Hematopoietic multipotent progenitor cell treated with erythropoietin and hydrocortisone succinate and interleukin-3 and kit ligand, for 6 days (in vitro differentiated cells): ENCODE measurements at places on chromosomes 7 and 10.

DNA sequence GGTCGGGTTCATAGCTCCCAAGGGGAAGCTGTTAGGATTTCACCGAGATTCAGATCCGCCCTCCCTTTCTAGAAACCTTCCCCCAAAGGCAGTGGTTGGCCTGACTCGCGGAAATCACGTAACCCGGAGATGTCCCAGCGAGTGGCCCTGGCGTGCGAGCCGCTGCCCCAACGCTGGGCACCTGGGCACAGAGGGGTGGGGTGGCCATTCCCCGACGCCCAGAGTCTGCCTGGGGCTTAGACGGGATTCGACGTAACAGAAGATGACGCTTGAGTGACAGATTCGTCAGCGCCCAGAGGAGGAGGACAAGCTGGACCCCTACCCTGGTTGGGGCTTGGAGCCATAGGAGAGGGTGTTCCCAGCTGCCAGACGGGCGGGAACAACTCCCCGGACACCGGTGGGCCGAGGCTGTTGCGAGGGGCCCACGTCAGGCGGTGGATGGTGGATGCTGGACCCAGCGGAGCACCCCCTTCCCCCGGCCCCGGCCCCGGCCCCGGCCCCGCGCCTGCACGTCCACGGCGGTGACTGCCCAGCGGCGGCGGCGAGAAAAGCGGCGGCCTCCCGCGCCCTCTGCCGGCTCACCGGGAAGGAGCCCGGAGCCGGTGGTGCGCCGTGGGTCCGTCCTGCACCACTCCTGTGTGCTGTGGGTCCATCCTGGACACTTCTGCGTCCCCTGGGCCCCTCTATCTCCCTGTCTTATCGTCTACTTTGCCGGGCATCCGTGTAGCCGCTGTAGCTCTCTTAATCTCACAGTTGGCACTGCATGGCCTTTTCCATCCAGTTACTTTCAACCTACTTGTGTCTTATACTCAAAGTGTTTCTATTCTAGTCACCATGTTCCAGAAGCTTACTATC is 35.4 kb upstream of the KNDC1 start:
- peak; percentile 32 for DNase-seq

DNA sequence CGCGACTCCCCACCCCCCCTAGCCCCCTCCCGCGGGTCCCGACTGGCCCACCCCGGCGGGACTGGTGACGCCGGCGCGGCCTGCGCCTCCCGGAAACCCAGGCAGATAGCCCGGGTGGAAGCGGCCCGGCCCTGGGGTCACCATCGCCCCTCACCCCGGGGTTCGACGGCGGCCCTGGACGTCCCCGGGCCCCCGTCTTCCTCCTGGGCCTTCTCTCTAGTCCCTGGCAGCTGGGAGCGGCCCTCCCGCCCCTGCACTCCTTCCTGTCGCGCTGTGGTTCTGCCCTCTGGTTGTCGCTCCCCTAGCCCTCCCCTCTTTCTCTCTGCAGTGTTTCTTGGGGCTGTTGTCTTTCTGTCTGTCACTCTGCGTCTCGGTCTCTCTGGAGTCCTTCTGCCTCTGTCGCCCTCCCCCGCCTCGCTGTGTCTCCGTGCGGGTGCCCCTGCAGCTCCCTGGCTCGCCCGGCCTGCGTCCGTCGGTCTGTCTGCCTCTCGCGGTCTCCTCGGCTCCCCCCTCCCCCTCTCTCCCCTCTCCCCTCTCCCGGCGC is 90.5 kb upstream of the PAX2 start:
- DNase-seq: no peak

- no peak for DNase-seq
These were observed 167.9 kb upstream of the ZMIZ1 start for GRCh38 chr10:78900715-78901430.

DNA sequence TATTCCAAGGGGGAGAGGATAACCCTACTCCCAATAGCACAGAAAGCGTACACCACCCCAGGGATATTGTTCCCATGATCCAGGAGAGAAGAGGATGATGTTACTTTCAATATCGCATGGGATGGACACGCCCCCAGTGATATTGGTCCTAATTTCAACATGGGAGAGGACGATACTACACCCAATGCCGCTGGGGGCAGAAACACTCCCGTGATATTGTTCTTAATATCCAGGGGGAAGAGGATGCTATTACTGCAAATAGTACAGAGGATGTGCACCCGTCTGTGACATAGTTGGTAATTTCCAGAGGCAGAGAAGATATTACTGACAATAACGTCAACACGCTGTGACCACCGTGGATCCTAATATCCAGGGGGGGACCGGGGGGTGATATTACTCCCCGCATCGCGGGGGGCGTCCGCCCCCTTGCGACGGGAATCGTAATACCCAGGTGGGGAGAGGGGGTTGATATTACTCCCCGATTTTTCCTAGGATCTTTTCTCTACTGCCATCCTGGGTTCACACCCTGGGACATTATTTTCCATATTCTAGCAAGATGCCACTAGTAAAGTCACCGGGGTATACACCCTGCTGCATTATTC is 16.6 kb downstream of the MEIG1 start:
- DNase-seq: no peak

GRCh38 chr7:107254398-107254985 is 85.7 kb downstream of the HBP1 start:
- DNase-seq: no peak

DNA sequence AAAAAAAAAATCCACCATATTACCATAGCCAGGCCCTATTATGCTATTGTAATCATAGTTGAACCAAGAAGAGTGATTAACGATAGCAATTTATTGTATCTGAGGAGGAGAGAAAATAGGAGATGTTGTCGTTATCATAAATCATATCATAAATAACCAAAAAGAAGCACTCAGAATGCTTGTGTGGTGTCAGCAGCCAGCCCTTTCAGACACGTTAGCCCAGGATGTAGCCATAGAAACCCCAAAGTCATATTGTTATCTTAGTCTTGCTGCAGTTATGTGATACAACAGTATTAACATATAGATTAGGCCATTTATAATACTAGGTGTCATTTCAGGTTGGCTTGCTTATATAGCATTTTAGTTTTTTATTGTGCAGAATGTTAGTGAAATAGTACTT is 102.2 kb upstream of the GATA3 start:
- DNase-seq: peak; percentile 48

- DNase-seq: no peak
These were observed 4.5 kb upstream of the GRID1 start for GRCh38 chr10:86371116-86371515.
